T-helper 22 cell (primary cell): ENCODE measurements at places on chromosomes 7 and 10.

GRCh38 chr7:128363261-128363721, 1.8 kb upstream of the PRRT4 start:
- DNase-seq: no peak

- no peak for DNase-seq
Observed at GRCh38 chr7:91710881-91711280, 169.6 kb downstream of the MTERF1 start.

DNA sequence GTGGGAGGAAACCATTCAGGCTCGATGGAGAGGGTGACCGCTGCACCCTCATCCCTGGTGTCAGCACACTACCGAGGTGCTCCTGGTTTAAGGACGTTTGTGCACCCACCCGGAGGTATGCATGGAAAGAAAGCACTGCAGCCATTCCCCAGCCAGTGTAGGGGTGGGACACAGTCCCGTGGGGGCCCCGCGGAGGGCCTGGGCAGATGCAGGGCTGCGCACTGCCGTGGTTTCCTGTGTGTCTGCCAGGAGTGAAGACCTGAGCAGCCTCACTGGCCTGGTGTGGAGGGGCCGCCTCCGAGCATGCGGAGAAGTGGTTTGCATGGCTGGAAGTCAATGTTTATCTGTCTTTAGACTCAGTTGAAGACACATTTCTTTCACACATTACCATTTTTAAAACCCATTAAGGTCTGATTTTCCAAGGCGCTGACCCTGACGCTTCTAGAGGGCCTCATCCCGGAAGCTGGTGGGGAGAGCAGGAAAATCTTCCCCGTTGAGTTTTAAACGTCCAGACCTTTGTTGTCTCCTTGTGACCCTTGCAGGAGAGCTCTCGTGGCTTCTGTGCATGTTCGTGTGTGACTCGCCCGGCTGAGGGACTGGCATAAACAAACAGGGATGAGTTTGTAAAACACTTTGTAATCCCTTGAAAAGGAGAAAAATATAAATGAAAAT, 188.1 kb downstream of the MGMT start:
- no peak for DNase-seq

DNA sequence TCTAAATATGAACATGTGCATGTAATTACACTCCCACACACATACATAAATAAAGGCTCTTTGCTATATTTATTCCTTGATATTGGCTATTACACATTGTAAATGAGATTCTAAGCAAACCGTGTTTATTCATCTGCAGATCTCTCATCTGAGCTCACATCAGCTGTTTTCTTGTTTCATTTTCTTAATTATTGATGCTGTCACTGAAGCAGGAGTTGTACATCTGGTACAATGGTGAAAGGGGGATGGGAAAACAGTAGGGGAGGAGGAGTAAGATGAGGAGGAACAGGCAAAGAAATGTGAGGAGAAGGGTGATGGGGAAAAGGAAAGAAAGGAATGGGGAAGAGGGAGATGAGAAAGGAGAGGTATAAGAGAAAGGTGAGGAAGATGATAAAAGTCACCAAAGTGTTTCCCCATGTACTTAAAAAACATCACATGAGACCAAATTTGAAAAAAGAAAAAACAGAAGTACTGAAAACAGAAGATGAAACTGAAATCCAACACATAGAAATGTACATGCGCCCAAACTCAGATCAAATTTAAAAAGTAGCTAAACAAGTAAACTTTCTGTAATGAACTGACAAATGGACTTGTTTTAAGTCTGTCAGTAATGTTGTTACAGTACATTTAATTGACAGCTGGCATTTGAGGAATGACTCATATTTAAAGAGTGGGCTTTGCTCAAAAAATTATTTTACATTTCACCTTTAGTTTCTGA, 472.2 kb downstream of the ARL4A start:
- DNase-seq: no peak

GRCh38 chr7:150952331-150953050, 25.6 kb downstream of the KCNH2 start:
- no peak for DNase-seq

DNA sequence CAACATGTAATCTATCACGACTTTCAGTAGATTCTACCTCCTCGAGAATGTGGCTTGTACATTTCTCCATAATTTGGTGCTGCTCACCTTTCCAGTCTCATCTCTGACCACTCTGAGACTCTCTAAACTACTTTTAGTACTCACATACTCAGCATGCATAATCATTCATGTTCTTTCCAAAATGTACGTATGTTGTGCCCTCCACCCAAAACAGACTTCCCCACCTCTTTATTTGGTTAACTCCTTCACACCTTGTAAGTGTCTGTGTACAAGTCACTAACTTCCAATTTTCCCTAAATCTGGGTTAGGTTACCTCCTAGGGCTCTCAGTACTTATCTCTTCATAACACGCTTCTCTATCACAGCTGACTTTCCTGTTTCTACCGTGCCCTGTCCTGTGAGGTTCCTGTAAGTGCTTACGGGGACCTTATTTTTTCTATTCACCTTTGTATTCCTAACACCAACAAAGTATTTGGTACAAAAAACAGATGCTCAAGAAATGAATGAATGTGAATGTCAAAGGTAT, 186.2 kb upstream of the MKLN1 start:
- no peak for DNase-seq

- DNase-seq: no peak
Observed at GRCh38 chr7:23915236-23915635, 205.2 kb downstream of the STK31 start.

DNA sequence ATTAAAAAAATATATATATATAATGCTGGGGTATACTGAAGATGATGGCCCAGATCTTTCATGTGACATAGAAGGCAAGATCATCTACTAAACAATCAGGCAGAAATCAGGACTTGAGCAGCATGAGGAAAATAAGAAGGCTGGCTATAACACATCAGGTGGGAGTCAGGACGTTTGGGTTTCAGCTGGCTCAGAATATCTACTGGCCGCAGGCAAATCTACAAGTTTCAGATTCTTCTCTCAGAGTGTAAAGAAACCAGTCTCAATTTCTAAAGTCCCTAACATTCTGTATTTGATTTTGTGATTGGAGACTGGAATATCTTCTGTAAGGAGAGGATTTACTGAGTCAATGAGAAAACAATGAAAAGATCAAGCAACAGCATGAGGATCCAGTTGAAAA, 37.7 kb upstream of the FAM3C start:
- DNase-seq: no peak

- DNase-seq: no peak
Observed at GRCh38 chr7:19009936-19010280, 107.5 kb downstream of the TWIST1 start.

DNA sequence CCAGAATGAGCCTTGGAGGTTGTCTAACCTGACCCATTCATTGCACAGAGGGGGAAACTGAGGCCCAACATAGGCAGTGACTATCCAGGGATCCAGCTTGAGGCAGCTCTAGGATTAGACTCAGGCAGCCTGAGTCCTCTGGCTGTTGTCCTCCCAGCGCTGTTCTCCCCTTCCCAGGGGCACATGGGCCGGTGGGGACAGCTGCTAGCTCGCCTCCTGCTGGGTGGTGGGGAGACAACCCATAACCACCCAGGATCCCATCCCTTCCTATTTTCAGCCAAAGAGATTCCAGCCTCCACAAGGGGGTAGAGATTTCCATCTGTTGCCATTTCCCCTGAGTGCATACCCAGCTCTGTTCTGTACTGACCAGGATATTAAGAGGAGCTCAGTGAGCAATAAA, 145.1 kb upstream of the GPR26 start:
- DNase-seq: no peak

- no peak for DNase-seq
Observed at GRCh38 chr10:100827819-100828737, 82.7 kb downstream of the PAX2 start.
